ENCODE measurements at places on chromosomes 2 and 18.

DNA sequence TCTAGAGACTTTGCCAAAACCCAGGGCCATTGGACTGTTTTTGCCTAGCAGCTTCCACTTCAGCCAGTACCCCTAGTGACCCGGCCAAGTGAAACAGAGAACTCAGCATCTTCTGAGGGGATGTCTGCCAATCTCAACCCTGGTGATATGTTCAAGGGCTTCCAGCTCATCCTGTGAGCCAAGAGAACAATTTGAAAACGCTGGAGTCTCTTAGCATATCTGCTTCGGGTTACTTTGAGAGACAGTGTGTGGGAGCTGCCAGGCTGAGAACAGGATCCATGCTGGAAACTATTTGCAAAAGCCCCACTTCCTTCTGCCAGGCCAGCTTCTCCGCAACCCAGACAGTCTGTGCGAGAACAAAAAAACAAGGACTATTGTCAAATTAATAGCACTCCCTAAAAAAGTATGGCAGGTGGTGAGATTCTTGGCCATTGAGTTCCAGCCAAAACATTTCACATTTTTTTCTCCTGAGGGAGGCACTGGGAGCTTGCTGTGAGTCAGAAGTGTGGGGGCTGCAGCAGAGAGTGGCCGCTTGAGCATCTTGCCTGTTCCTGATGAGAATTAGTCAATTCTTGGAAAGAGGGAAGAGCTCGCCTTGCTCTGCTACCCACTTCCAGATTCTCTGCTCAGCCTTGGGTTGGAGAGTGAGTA, 395.6 kb upstream of the TRIB2 start:
- no peak for DNase-seq

- DNase-seq: no peak
Observed at GRCh38 chr2:18265614-18266586, 294.6 kb downstream of the RDH14 start.

DNA sequence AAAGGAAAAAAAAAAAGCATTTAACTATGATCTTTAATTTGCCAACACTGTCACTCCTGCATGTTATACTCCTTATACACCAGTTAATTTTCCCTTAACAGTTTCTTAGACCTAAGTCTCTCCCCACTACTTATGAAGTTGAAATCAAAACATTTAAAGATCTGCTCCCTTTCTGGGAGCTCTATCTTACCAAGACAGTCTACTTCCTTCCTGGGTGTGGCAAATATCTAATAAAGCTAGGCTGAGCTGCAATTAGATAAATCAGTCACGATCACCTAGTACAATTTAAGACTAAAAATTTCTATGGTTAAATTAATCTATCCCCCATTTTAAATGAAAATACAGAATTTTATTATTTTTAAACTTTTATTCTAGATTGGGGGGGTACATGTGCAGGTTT, 33.4 kb downstream of the PUM2 start:
- no peak for DNase-seq

GRCh38 chr2:122481717-122482116, 726.3 kb downstream of the TSN start:
- DNase-seq: no peak

GRCh38 chr2:39241588-39241987, 2.2 kb downstream of the CDKL4 start:
- no peak for DNase-seq

GRCh38 chr2:28624793-28625701, 126.6 kb upstream of the PPP1CB start:
- DNase-seq: peak; percentile 44

DNA sequence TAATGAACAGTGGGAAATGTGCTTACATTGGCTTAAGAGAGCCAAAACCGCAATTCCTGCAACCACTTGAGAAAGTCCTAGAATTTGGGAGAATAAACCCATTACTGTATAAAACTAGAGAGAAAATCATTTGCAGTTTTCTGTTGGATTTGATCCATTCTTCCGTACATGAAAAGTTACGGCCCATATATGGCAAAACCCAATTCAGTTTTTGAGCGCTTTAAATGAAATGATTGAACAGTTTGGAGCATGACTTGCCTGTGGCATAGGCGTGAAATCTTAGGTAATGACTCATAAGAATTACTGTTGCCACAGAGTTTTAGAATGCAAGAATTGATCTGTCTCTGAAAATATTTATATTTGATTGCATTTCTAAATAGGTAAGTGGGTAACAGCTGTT, 52.0 kb downstream of the PHLPP1 start:
- DNase-seq: no peak

GRCh38 chr18:70190529-70190928, 15.0 kb downstream of the RTTN start:
- DNase-seq: no peak

DNA sequence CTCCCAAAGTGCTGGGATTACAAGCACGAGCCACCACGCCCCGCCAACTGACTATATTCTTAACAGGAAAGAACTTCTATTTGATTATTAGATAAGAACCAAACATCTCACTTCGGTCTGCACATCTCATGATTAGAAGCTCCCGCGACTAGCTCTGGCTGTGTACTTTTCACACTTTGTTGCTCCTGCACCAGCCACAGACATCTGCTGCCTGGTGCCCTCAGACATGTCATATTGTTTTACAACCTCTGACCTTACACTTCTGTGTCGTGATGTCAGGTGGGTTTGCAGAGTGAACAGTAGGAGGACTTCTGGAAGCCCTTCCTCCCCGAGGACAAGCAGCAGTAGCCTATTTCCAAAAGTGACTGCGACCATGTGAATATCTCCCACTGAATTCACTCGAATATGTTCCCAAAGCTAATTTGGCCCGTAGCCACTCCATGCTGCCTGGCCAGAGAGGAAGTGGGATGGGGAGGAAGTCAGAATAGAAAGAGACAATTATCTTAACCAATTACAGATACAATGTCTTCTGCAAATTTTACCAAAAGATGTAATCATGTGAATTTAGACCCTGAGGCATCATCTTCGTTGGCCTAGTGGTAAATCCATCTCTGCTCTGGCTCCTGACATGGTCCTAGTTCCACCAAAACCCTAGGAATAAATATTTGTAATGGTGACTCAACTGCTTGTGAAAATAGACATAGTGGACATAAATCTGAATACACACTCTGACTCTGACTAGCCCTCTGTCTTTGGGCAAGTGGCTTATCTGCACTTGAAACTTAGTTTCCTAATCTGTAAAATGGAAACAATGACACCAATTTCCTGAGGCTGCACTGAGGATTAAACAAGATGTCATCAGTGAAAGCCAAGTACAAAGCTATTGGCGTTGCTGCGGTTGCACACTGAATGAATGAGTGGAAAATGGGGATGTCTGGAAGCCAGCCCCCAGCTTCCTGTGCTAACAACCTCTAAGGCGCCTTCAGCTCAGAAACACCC, 406.1 kb downstream of the LRATD1 start:
- DNase-seq: no peak

Measured in CD4-positive, alpha-beta T cell treated with Interleukin-6 for 4 hours (primary cell).